ENCODE measurements at places on chromosomes 1 and 21.

- DNase-seq, result no peak
Observed at GRCh38 chr1:33261344-33261743, 5.1 kb downstream of the ZNF362 start.

DNA sequence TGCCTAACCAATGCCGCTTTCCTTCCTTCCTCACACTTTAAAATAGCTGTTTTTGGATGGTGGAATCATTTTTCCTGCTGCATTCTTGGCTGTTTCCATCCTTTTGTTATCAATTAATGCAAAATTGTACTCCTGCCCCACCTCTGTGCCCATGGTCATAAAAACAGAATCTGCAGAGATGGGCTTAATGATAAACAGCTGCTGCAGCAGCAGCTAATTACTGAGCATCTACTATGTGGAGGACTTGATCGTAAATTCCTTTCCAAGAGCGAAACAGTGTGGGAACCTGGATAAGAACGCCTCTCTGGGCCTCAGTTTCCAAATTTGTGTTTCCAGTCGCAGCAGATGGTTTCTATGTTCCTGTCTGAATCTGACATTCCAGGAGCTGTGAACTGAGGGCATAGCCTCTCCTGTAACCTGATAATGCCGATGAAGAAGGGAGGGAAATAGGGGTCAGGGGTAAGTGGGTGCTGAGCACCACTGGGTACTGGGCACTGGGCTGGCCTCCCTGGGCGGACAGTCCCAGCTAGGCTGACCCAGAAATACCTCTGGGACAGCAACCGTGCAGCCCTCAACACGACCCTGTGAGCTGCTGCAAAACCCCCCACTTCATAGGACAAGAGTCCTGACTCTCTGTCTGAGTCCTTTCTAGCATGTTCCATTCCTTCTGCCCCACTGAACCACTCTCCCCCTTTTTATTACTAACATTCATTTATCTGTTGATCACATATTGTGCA is 121.7 kb downstream of the DMRTB1 start:
- no peak for DNase-seq

- no peak for DNase-seq
Observed at GRCh38 chr21:15626031-15626430, 103.8 kb upstream of the USP25 start.

DNA sequence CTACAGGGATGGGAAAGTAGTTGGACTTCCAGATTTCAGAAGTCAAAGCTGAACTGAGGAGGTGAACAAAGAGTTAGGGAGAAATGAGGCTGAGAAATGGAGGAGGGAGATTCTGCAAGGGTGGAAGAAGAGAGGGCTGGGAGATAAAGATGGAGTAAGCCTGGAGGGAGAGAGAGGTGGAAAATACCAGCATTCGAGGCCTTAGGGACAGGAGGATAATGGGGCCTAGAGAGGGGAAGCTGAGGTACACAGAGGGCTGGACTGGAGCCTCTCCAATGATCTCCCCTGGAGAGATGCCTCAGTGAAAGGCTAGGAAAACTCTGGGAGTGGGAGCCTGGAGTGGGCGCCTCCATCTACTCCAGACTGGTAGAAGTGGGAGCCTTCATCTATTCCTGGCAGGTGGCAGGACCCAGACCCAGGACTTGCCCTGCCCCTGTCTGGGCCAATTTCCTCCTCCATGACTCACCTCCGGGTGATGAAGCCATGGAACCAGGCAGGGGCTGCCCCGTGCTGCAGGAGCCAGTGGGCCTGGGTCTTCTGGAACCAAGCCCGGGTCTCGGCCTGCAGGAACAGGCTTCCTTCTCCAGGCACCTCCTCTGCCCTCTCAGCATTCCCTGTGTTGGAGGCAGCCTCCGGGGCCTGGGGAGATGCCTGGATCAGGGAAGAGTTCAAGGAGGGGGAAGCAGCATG is 1.9 kb downstream of the SH2D2A start:
- DNase-seq, result no peak

- DNase-seq, result no peak
Observed at GRCh38 chr1:190475421-190476141, 2.1 kb downstream of the BRINP3 start.

- no peak for DNase-seq
Observed at GRCh38 chr1:7534061-7534825, 236.9 kb upstream of the VAMP3 start.

GRCh38 chr1:37868466-37868865 is 9.1 kb upstream of the MTF1 start:
- peak; percentile 6 for DNase-seq

- DNase-seq, result no peak
Observed at GRCh38 chr1:84742653-84743052, 52.4 kb upstream of the SSX2IP start.

- DNase-seq, result no peak
Observed at GRCh38 chr1:59332983-59333382, 36.1 kb downstream of the FGGY start.

- no peak for DNase-seq
Observed at GRCh38 chr1:187854457-187854856, 1025.7 kb downstream of the PLA2G4A start.

GRCh38 chr21:16563116-16563515 is 833.3 kb downstream of the USP25 start:
- no peak for DNase-seq

GRCh38 chr21:40976198-40977109 is 129.5 kb upstream of the DSCAM start:
- DNase-seq, result no peak

- DNase-seq, result peak; percentile 30
Observed at GRCh38 chr1:116720364-116721038, 33.7 kb upstream of the CD2 start.

GRCh38 chr1:66090859-66091457 is 298.3 kb downstream of the PDE4B start:
- DNase-seq, result no peak

DNA sequence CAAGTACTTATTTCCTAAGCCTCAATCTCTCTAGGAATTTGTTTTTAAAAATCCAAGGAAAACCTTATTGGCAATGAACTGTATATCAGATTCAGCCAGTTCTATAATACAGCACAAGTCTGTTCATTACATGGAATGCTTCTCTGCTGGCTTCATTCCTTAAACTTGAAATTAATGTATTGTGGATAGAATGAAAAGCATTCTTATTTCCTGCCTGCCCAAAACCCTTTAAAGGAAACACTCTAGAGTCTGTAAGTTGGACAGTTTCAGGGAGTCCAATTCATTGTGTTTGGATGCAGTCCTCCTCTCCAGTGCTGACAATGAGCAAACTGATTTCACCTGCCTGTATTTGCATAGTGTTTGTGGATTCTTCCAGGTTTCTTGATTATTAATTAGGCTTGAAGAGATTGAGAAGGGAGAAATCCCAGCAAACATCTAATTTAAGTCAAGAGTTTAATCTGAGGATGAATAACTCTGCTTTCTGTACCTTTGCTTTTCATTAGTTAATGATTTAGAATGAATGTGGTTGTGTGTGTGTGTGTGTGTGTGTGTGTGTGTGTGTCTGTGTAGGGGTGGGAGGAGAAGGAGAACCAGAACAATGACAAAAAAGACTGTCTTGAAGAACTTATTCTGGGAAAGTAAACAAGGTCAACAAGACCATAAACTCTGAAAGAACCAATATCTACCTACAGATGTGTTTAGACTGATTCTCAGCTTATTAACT is 61.2 kb downstream of the CACHD1 start:
- DNase-seq, result no peak

- DNase-seq, result no peak
Observed at GRCh38 chr1:27430903-27431600, 38.6 kb downstream of the GPR3 start.

GRCh38 chr1:181816608-181817007 is 244.9 kb downstream of the ZNF648 start:
- no peak for DNase-seq

DNA sequence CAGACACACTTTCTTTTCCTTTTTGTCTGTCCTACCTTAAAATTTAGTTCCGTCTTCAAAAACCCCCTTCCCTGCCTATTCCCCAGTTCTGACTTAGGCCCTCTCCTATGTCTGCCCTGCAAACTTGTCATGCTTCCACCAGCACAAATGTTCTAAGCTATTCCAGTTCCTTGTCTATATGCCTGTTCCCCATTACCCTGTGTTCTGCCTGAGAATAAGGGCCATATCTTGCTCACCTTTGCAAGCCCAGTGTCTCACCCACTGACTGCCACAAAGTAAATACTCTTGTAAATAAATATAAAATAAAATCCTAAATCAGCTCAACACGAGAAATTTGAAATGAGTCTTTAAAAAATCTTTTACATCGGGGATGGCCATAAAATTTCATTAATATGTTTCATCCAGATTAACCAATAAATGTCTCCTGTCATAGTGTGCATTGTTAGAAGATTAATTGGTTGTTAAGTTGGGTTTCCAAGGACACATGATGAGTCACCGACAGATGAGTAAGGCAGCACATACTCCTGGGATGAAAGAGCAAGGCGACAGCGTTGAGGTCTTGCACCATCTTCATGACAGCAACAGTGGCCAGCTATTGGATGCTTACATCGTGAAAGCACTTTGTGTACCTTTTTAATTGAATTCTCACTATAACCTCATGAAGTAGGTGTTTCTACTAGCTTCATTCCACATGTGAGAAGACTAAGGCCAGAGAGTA is 92.6 kb upstream of the NGF start:
- DNase-seq, result no peak

GRCh38 chr1:206961668-206962067 is 8.6 kb downstream of the FCAMR start:
- DNase-seq, result no peak

GRCh38 chr1:41436281-41437010 is 48.0 kb downstream of the EDN2 start:
- DNase-seq, result no peak

GRCh38 chr1:91876040-91876470 is 9.9 kb downstream of the TGFBR3 start:
- DNase-seq, result no peak

- DNase-seq, result no peak
Observed at GRCh38 chr1:20111452-20111851, 7.9 kb downstream of the PLA2G2D start.

GRCh38 chr1:203512848-203513584 is 19.1 kb downstream of the OPTC start:
- DNase-seq, result peak; percentile 32

DNA sequence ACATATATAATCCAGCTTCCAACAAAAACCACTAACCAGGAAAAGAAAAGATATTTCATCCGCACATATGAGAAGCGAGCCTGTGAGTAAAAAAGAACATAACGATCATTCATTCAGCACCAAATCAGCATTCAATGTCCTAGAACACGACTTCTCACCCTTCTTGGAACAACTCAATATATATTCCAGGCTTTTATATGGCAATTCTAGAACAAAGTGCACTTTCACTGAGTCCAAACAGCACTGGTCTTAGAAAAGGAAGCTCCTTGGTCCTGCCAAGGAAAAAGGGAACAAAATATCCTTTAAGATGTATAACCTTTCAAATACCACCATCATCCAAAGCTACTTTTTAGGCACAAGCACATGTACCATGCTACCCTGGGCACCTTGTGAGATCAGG is 44.5 kb downstream of the RPL5 start:
- DNase-seq, result no peak

GRCh38 chr1:246750752-246751151 is 26.5 kb downstream of the SCCPDH start:
- DNase-seq, result no peak

- no peak for DNase-seq
Observed at GRCh38 chr1:227887697-227888403, 59.9 kb downstream of the WNT9A start.

DNA sequence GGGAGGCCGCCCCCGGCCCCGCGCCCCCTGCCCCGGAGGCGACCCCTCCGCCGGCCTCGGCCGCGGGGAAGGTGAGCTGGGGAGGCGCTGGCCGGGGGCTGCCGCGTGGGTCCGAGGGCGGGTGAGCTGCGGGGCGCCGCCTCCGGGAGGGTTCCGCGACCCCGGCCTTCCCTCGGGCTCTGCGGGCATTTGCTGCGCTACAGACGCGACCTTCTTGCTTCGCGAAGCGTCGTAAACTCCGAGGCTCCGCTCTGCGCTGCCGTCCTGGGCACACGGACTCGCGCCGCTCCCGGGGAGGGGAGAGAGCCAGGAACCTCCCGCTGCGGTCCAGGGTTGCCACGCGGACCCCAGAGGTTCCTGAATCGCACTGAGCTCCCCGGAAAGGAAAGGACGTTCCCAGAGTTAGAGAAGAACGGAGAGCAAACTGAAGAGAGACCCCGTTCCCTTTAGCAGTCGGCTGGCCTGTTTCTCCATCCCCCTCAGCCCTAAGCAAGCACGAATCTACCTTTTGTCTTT is 345 bp downstream of the SLX9 start:
- DNase-seq, result no peak

GRCh38 chr1:16324456-16324890 is 27.8 kb downstream of the FBXO42 start:
- DNase-seq, result no peak
